NCI-H510A treated with DMSO at 0.1 percent for 48 hours (cell line): ENCODE measurements at places on chromosomes 1 and 21.

DNA sequence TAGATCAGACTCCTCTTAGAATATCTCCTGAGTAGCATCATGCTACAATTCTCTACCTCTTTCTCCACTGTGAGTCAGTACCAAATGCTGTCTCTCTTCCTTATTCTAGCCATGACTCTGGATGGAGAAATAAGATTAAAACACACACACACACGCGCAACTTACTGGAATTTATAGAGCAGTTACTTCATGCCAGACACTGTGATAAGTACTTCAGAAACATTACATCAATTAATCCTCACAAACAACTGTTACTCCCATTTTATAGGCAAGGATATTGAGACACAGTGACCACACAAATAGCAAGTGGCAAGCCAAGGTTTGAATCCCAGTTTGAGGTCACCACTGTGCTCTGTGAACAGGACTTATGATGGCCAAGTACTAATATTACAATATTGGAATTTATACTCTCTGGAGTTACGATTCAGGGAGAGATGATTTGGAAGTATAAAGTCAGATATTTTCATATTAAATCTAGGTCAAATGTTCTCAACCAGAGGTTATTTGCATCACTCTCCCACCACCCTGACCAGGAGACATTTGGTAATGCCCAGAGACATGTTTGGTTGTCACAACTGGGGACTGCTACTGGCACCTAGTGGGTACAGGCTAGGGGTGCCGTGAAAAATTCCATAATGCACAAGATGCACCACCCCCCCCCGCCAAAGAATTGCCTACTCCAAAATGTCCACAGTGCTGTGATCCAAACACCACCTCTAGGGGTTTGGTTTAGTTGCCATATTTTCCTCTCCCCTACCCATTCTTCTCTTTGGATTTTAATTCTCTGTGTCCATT lies 221.6 kb downstream of the LTN1 start:
- DNase-seq = no peak

DNA sequence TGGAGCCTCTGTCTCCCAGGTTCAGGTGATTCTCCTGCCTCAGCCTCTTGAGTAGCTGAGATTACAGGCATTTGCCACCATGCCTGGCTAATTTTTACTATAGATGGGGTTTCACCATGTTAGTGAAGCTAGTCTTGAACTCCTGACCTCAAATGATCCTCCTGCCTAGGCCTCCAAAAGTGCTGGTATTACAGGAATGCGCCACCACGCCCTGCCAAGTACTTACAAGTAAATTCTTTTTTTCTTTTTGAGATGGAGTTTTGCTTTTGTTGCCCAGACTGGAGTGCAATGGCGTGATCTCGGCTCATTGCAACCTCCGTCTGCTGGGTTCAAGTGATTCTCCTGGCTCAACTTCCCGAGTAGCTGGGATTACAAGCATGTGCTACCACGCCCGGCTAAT lies 42.5 kb downstream of the RPRD2 start:
- no peak for DNase-seq

DNA sequence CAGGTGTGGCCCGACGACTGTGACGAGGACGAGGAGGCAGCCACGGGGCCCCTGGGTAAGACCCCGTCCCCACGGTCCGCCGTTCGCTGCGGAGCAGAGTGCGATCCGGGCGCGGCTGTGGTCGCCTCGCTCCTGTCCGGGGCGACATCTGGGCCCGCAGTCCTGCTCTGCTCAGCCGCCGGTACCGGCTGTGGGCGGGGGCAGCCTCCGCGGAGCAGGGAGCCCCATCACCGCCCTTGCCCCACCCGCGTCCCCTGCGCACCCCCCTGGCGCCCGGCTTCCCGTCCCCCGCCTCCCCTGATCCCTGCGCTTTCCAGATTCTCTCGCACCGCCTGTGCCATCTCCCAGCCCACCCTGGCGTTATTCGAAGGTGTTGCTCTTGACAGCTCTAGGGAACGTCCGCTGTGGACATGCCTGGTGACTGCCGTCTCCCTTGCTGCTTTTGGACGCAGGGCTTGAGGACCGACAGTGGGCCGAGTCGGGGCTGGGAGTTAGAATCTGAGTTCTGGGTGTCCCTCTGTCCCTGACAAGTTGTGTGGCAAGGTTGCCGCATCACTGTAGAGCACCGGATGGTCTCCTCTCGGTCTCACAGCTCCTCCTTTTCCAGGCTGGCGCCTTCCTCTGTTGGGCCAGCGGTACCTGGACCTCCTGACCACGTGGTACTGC lies 596 bp downstream of the TOR3A start:
- DNase-seq = peak; percentile 58

- no peak for DNase-seq
Observed at GRCh38 chr1:118785246-118785645, 202.9 kb downstream of the TBX15 start.

DNA sequence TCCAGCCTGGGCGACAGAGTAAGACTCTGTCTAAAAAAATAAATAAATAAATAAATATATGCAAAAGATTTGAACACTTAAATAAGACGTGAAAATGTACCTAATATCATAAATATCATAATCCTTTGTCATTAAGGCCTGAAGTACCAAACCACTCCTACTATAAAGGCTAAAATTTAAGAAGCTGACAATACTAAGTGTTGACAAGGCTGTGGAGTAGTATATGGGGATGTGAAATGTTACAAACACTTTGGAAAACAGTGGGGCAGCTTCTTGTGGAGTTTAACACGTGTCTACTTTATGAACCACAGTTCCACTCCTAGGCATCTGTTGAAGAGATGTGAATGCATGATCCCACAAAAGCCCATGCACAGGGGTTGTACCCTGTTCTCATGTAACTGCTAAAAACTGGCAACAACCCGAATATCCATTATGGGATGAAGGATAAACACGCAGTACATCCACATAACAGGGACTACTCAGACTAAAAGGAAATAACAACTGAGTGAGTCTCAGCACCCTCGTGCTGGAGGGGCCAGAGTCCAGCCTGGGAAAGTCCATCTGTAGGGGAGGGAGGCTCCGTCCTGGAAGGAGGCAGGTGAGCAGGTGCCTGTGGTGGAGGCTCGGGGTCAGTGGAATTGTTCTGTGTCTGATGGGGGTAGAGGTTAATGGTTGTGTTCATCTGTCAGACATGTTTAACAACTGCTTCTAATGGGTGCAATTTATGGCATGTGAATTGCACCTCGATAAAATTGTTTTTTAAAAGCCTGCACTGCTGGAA lies 6.7 kb upstream of the SLC19A1 start:
- DNase-seq = no peak

DNA sequence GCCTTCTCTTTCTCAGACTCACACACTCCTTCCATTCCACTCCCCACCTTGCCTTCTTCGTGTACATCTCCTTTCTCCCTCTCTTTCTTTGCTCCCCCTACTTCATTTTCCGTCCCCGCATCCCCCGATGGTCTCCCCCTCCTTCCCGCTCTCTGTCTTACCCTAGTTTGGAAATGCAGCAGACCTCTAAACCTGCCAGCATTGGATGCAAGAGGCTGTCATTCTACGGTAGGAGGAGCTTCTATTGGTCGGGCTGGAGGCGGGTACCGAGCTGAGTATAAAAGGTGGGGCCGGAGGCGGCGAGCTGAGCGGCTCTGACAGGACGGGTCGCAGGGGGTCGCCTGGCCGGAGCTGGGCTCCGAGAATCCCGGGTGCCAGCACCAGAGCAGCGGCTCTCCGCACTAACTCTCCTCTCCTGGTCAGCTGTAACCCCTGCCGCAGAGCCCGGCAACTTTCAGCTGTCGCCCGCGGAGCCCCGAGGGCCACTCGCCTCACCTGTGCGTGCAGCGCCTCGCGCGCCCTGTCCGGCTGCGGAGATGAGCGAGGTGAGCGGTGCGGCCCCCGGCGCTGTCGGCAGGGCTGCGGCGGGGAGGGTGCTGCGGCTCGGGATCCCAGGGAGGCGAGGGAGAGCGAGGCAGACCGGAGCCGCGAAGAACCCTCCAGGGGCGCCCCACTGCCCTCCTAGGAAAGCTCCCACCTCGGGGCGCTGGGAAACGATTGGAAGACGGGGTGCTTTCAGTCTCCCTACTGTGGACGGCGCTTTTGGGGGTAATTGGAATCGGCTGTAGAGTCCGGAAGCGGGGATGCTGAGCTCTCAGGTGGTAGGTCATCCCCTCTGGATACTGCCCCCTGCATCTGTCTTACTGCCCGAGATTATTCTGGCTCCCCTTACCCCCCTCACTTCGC lies at the start of gene PCP4L1:
PCP4L1 (plus strand) TSS at position 307 of the 906 bp plus-strand sequence; CDS start at position 537, 230 bp downstream.
- DNase-seq = peak; percentile 72

GRCh38 chr21:46057710-46058241 lies 40.1 kb upstream of the COL6A2 start:
- no peak for DNase-seq

- DNase-seq = no peak
Observed at GRCh38 chr1:215661033-215661432, 93.9 kb downstream of the KCTD3 start.

DNA sequence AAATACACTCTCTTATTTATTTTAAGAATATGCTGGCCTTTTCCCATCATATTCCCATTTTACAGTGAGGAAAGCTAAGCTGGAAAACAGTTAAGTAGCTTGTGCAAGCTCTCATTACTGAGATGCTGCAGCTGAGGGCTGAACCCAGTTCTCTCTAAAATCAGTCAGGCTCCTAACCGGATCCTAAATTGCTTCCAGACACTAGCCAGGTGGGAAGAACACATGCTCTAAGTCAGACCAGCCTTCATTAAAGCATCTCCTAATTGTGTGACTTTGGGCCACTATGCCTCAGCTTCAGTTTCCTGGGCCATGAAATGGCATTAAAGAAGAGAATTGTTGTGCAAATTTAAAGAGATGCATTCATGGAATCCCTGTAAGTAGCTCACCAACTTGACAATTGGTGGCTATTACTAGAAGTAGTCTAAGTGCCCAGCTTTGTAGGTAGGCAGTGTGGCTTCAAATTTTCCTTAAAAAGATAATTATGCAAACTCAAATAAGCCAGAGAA lies 228.4 kb downstream of the DAB1 start:
- DNase-seq = no peak
